ENCODE measurements at places on chromosomes 4 and X. TPM values are rescaled to one million over a fixed set of nuclear protein-coding genes. Genes with fewer than 3 reads are reported as not detected.

Gene SPANXA2
- total RNA-seq = not detected

Gene GAGE13
- total RNA-seq = not detected

Gene TMEM31
- total RNA-seq = not detected

DNA sequence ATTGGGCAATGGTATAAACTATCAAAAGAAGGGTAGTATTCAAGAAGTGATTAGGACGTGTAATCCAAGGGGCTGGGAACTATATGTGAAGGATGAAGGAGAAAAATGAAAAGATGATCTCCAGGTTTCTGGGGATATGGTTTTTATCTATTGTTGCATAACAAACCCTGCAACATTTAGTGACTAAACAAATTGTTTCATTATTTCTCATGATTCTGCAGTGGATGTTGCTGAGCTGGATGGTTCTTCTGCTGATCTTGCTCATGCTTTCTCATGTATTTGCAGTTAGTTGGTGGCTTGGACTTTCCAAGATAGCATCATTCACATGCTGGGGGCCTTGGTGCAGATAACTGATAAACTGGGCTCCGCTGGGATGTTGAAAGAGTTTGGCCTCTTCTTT lies 29.1 kb downstream of the PHOX2B start:
- no peak for DNase-seq

- no peak for DNase-seq
These were observed 16.3 kb downstream of the NDNF start for GRCh38 chr4:121056066-121056465.

DNA sequence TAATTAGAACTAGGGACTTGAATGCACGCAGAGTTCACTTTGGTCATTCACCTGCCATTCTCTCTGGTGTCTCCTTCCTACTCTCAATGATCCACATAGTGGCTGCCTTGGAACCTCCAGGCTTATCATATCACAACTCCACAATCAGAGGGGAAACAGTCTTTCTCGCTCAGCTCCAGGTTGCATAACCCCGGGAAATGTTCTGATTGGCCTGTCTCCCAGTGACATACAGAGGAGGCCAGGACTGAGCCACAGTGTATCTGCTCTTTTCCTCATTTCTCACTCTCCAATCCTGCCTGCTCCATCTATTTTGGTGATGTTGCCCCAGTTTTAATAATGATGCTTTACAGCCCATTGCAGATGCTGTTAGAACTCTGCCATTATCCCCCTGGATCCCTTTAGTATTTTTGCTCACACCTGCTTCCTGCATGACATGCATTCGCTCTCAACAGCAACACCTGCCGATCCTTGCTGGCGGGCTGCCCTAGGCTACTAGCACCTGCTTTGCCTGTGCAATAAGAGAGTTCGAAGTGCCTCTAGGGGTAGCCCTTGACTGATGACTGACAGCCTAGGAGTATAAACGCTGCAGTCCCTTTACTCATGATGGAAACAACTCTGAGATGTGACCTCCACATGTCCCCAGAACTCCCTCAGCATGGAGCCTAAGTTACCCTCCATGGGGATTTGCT lies 211.3 kb upstream of the RPS6KA3 start:
- DNase-seq = no peak

DNA sequence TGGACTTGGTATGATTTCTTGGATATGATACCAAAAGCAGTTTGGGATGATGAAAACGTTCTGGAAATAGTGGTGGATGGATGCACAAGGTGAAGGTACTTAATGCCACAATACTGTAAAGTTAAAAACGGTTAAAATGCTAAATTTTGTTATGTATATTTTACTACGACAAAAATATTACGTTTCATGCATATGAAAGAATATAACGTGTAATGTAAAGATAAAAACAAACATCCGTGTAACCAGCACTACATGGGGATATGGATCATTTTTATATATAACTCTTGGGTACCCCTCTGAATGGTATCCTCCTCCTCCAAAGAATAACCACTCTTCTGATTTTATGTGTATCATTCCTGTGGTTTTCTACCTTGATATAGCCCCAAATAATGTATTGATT lies 862 bp upstream of the CENPU start:
- DNase-seq = no peak

GRCh38 chrX:121036137-121036536 lies 11.3 kb upstream of the GLUD2 start:
- no peak for DNase-seq

DNA sequence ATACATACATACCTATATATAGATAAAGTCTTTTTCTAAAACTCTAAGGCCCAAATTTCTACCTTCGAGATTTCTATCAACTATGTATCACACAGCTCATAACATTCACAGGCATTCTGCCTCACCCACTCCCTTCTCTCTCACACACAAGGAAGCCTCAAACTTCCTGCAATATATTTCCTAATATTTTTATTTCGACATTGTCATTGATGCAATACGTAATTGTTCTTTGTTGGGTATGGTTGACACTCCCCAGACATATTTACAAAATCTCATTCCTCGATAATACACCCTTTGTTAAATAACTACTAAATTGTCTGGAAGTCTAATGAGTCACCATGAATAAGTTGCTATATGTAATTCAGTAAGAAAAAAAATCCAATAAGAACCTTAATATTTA lies 143.5 kb downstream of the HNRNPD start:
- peak; percentile 55 for DNase-seq

GRCh38 chr4:183698909-183699308 lies 39.8 kb downstream of the TRAPPC11 start:
- DNase-seq = no peak

DNA sequence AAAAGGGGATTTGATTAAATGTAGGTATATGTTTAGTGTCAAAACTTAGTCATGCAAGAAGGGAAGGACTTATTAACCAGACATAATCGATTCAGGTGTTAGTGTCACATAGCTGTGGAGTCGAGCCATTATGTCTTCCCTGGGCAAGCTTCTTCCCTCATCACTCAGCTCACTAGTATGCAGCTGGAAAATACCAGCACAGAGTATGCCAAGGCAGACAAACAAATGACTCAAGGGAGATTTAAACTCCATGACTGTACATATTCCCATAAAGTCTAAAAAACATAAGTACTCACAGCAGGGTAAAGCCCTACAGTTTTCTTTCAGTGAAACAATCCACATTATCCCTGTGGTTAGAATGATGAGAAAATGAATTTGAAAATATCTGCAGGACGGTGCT lies 304.5 kb downstream of the CBLL2 start:
- DNase-seq = no peak

All from cardiac muscle cell (in vitro differentiated cells and primary cell).